Natural killer cell treated with Interleukin-12 subunit alpha and Interleukin-12 subunit beta and Interleukin-15 and Interleukin-18, amount 100 ng/mL, for 72 hours (primary cell): ENCODE measurements at places on chromosomes 6 and 20. TPM values are rescaled to one million over a fixed set of nuclear protein-coding genes. Genes with fewer than 3 reads are reported as not detected.

Gene BANF2
- not detected for total RNA-seq

Gene SPATS1
- not detected for total RNA-seq

Gene KIF6
- not detected for total RNA-seq

Gene APOBEC2
- not detected for total RNA-seq

Gene PRICKLE4
- total RNA-seq, result not detected

Gene TCF15
- total RNA-seq, result 0.36 TPM
